Immature natural killer cell (primary cell): ENCODE measurements at places on chromosomes 11 and 22. TPM values are rescaled to one million over a fixed set of nuclear protein-coding genes. Genes with fewer than 3 reads are reported as not detected.

The IFITM5 gene
- polyA plus RNA-seq = not detected

The TRIM3 gene
- polyA plus RNA-seq = 5.0 TPM

The PISD gene
- polyA plus RNA-seq = 25.3 TPM

GRCh38 chr11:124917115-124917637 is 1.9 kb upstream of the HEPN1 start:
- no peak for DNase-seq

GRCh38 chr11:117457835-117458234 is 130.2 kb downstream of the CEP164 start:
- DNase-seq = no peak

The WNT11 gene
- polyA plus RNA-seq = 0.78 TPM

DNA sequence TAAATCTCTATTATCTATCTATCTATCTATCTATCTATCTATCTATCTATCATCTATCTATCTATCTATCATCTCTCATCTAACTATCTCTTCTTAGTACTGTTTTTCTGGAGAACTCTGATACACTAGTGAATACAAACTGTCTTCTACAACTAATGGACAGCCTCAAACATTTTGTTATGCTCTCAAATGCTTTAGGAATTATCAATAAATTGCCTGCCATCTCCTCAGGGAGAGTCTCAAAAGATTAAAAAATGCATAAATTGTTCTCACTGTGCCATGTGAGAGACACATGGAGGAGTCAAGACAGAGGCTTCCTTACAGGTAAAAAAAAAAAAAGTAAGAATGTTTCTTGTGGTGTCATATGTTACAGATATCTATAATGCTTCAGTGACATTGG is at the start of gene OR8K3:
TSS of gene OR8K3 (plus strand) at position 301 of the 400 bp plus-strand sequence. CDS start 3,163 bp downstream, outside the sequence.
- no peak for DNase-seq

The GUCY1A2 gene
- polyA plus RNA-seq = not detected

The SCUBE2 gene
- polyA plus RNA-seq = not detected

DNA sequence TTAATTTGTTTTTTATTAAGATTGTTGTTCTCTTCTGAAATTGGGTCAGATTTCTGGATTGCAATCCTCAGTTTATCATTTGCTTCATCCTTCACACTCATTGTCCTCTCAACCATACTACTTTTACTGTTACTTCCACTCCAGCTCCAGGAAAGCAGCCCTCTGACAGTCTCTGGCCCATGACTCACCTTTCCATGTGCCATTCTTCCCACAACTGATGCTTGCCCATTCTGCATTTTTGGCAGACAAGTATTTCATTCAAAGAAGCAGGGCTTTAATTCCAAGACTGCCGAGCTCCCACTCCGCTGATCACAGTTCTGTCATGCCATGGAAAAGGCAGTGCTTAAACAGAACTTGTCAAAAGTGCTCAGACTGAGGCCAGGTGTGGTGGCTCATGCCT is 139.2 kb downstream of the WNT11 start:
- no peak for DNase-seq

DNA sequence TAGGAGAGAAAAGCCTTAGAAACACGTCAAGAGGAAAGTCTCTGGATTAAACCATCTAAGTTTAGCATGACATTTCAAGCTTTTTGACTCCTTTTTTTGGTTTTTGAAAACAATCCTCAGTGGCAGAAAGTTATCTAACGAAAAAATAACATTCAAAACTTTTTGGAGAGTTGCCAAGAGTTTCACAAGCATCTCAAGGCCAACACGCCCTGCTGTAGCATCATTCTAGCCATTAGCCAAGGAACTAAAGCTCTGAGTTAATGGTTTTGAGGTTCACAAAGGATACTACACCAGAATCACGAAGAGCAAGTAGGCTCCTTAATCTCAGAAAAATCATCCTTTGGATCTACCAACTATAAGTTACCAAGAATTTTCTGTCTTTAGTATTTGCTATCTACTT is 94.8 kb downstream of the PICALM start:
- no peak for DNase-seq

DNA sequence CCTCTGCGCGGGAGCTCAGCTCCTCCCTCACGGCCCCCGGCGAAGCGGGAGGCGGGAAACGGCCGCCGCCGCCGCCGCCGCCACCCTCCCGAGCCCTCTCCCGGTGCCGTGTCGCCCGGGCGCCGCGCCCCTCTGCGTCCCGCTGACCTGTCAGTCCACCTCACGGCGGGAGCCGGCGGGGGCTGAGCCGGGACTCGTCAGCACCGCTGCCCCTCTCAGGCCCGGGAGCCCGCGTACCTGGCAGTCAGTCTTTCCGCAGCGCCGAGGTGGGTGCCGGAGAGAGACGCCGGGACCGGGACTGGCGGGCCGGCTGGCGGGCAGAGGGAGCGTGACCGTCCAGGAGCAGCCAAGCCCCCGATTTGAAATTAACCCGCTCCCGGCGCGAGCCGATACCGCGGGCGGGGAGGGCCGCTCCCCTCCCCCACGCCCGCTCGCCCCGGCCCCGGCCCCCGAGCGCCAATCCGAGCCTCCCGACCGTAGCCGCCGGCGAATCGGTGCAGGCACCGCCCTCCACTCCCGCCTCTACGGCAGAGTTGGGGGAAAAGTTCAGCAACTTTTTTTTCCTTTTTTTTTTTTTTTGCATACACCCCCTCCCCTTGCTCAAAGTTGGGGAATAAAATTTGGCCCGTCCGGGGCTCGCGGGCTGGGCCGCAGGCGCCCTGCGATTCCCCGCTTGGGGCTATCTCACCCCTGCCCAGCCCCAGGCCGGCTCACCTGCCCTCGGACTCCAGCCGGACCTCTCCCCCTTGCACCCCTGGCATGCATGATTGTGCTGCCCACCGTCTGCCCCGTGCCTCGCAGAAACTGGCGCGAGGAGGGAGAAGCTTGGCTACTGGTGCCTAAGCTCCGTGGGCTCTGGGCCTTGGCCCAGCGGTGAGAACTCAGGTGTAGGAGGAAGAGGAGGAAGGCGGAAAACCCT is 774 bp upstream of the E2F8 start:
- no peak for DNase-seq

The TRIM51 gene
- not detected for polyA plus RNA-seq

The OR51B4 gene
- polyA plus RNA-seq = not detected

DNA sequence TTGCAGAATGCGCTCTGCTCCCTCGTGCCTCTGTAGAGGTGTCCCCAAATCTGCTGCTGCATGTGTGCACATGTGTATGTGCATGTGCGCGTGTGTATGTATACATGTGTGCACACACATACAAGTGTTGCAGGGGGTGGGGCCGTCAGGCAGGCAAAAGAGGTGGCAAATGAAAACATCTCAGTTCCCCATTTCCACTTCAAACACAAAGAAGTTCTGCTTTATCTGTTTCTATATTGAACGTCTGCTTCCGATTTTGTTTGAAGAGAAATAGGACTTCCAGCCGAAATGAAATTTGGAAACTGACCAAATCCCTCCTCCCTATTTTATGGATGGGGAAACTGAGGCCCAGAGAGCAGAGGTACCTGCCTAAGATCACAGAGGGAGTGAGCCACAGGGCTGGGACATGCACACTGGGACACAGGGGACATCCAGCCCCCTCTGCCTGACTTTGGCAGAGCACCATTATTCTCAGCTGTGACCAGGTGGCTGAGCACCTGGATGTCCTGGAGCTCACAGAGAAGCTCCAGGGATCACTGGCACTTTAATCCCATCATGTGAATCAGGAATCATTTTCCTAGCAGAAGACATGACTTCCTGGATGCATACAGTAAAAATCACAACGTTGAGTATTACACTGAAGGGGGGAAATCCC is 41.2 kb upstream of the ALX4 start:
- no peak for DNase-seq

GRCh38 chr11:120001178-120002090 is 136.5 kb downstream of the TRIM29 start:
- DNase-seq = no peak

GRCh38 chr22:38941488-38941987 is 15.9 kb upstream of the APOBEC3A start:
- no peak for DNase-seq

DNA sequence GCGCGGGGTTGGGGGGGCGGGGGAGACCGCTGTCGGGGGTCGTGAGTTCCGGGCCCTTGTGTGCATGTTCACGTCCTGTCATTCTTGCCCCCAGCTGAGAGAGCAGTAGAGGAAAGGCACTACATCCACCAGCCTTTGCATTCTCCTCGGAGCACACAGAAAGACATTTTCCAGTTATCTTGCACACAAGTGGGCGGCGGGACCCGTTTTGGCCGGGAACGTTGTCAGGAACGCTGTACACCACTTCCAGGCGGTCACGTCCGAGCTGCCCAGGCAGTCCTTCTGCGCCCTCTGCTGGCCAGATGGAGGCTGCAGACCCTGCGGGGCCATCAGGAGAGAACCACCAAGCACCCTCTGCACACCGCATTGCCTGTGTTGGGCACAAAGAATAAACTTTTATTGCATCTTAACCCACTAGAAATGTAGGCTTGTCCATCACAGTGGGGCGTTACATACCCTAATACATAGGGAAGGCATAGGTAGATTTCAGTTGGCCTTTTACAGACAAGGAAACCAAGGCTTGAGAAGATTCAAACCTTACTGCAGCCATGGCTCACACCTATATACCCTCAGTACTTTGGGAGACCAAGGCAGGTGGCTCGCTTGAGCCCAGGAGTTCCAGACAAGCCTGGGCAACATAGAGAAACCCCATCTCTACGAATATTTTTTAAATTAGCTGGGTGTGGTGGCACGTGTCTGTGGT is 2.8 kb upstream of the CDKN1C start:
- DNase-seq = peak; percentile 81

DNA sequence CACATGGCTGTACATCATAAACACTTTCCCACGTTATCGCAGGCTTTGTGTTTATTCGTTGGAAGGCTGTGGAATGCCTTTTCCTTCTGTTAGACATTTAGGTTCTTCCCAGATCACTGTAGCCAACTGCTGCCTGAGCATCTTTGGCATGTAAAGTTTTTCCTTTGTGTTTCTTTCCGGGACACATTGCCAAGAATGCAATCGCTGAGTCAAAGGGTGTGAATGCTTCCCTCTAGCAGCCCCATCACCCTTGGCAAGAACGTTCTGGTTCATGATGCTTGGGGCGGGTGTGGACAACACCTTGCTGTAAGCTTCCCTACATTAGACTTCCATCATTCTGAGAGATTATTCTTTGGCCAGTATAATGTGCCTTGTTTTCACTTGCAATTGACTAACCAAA is 136.2 kb downstream of the OSBP2 start:
- DNase-seq = no peak

The FIBIN gene
- polyA plus RNA-seq = not detected

GRCh38 chr22:35212009-35212408 is 45.3 kb upstream of the HMGXB4 start:
- DNase-seq = no peak

- no peak for DNase-seq
Measured at GRCh38 chr22:24331468-24332440, 61.1 kb downstream of the SPECC1L start.

The SPI1 gene
- polyA plus RNA-seq = 3.6 TPM

DNA sequence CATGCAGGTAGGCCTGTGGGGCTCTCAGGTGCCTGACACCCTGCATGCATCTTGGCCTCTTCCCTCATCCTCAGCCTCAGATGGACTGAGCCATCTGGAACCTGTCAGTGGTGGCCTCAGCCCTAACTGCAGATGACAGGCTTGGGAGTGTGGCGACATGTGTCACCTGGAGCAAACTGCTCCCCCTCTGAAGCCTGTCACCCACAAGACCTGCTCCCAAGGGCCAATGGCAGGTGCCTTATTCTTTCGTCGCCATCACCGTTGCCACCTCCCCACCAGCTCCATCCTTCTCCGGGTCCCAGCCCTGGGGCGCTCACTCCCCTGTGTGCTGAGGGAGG is 3.6 kb upstream of the SEPTIN5 start:
- DNase-seq = no peak

The OR52E4 gene
- not detected for polyA plus RNA-seq

The C11orf86 gene
- not detected for polyA plus RNA-seq

- DNase-seq = no peak
Measured at GRCh38 chr11:103586756-103587155, 449.7 kb upstream of the DDI1 start.

- no peak for DNase-seq
Measured at GRCh38 chr22:49489821-49490220, 337.9 kb downstream of the BRD1 start.

- no peak for DNase-seq
Measured at GRCh38 chr22:43616645-43617044, 195.5 kb downstream of the EFCAB6 start.
